Fibroblast of upper back skin (primary cell): ENCODE measurements at places on chromosomes 6 and 20.

DNA sequence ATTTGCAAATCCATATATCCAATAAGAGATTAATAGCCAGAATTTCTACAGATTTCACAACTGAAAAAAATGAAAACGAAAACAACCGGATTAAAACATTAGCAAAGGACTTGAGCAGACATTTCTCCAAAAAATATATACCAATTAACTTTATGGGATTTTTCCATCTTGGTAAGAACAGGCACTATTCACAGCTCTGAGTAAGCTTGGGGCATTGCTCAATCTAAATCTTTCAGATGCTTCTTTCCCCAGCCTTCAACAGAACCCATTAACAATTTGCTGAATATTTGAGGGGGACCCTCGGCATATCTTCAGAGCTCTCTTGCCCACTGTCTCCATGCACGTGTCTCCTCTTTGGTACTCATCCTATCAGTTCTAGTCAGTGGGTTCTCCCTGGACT lies 111.7 kb upstream of the CD93 start:
- no peak for DNase-seq

DNA sequence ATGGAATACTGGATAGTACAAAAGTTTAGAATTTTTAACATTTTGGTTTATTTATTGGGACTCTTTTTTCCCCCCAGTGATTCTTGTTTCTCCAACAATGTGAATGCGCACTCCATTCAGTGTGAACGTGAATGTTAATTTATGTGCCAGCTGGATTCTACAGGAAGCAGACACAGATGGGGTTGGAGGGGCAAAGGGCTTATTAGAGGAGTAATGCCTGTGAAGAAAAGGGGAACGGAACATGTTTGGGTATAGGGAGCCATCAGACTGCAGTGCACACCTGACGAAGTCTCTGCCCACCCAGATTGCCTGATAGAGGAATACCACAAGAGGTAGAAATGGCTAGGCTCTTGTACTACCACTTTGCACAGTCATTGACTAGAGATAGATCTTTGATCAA lies 48.2 kb downstream of the PTPRA start:
- no peak for DNase-seq

DNA sequence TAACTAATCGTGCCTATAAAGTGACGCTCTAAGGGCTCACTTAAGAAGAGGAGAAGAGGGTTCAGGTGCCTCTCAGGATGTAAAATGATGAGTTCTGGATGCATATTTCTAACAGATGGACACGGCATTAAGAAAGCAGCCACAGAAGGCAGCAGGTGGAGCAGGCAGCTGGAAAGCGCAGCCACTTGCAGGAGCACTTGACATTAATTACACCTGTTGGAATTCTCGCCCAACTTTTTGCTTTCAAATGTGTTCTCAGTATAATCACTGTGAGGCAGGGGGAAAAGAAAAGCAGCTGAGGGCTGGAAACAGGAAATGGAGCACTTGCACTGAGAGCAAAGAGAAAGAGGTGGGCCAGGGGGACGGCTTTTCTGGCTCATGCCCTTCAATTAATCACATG lies 164.2 kb downstream of the NKAIN2 start:
- DNase-seq = no peak

DNA sequence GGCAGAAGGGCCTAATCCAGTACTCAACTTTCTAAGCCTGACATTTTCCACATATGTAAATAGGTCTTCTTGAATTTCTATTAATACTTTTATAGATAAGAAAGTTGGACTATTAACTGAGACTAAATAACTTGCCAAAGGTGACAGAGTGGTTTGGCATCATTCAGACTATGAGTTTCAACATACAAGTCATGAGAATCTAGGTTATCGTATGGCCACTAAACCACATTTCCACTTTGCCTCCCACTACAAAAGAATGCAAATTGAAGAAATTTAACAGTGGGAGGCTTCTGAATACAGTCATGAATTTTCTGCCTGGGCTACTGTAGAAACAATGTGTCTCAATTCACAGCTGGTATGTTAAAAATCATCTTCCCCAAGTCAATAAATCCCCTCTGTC lies 531.0 kb upstream of the AGPAT4 start:
- DNase-seq = peak; percentile 31

- no peak for DNase-seq
Measured at GRCh38 chr20:38649275-38649891, 47.8 kb downstream of the ARHGAP40 start.

DNA sequence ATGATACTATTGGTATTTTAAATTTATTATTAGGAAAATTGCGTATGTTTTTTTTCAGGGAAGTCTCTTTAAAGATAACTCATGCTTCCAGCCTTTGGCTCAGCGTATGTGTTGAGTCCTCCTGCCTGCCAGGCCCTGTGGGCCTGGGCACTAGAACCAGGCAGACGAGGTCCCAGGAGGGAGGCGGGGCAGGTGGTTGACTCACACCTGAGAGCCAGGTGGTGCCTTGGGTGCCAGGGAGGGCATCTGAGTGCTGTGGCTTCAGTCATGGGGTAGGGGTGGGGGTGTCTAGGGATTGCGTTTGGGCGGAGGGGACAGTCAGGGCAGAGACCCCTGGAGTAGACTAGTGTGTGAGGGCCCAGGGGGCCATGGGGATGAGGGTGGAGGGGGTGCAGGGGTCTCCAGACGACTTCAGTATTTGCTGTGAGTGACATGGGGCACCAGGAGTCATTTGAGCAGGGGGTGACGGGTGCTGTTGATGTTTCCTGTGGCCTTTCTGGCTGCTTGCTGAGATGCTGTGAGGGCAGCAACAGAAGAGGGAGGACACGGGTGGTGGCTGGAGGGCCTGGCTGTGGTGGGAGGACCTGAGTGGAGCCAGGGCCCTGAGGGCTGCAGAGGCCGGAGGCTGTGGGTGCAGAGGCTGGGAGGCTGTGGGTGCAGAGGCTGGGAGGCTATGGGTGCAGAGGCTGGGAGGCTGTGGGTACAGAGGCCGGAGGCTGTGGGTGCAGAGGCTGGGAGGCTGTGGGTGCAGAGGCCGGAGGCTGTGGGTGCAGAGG lies 14.8 kb upstream of the ADRM1 start:
- DNase-seq = no peak

DNA sequence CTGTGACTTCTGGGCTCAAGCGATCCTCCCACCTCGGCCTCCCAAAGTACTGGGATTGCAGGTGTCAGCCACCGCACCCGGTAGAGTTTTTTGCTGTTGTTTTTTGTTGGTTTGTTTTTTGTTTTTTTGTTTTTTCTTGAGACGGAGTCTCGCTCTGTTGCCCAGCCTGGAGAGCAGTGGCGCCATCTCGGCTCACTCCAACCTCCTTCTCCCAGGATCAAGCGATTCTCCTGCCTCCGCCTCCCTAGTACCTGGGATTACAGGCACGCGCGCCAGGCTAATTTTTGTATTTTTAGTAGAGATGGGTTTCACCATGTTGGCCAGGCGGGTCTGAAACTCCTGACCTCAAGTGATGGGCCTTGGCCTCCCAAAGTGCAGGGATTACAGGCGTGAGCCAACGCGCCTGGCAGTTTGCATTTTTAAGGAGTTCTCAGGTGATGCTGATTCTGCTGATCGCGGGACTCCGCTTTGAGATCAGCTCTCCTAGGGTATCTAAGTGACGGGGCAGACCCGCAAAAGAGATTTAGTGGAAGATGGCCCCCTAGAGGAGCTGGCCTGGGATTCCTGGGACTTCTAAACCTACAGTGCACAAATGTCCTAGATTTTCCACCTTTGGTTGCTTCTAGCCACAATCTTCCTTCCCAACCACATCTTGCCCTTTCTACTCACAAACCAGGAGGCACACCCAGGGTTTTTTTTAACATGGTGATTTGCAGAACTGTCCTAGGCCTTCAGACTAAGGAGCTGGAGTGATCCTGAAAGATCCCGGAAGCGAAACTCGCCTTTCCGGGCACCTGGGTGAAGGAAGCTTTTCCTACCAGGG lies 45.2 kb downstream of the DPPA5 start:
- peak; percentile 17 for DNase-seq

- DNase-seq = no peak
Measured at GRCh38 chr20:45701873-45702272, at the start of gene WFDC13. Gene WFDC13 (plus strand): TSS chr20:45702038. CDS start chr20:45702124, 86 bp downstream.

- no peak for DNase-seq
Measured at GRCh38 chr6:51410453-51410852, 591.8 kb downstream of the TFAP2B start.

DNA sequence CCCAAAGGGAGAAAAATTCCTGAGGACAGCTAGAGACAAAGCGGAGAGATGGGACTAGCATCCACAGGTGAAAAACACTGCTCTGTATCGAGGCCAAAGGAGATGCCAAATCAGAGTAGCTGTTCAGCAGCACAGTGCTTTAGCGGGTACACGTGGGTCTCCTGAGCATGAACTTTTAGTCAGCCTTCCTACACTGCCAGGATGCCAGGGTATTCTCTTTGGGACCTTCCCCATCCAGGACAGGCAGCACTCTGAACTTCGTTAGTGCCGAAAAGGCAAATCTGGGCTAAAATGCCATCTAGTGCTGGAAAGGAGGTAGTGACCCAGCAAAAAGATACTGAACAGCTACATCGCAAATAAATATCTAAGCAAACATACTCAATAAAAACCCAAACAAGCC lies 64.9 kb downstream of the C6orf58 start:
- peak; percentile 32 for DNase-seq

DNA sequence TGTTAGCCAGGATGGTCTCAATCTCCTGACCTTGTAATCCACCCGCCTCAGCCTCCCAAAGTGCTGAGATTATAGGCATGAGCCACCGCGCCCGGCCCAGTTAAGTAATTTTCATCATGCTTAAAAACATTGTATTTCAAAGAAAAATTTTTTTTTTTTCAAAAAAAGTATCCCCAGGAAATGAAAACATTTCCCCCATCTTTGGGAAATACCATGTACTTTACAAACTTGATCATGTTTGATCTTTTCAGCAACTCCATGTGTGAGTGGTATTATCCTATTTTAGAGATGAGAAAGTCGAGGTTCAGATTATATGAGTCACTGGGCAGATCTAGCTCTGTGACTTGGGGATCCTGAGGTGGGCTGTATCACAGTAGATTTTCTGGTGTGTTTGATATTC lies 11.8 kb downstream of the CHMP4B start:
- DNase-seq = no peak

DNA sequence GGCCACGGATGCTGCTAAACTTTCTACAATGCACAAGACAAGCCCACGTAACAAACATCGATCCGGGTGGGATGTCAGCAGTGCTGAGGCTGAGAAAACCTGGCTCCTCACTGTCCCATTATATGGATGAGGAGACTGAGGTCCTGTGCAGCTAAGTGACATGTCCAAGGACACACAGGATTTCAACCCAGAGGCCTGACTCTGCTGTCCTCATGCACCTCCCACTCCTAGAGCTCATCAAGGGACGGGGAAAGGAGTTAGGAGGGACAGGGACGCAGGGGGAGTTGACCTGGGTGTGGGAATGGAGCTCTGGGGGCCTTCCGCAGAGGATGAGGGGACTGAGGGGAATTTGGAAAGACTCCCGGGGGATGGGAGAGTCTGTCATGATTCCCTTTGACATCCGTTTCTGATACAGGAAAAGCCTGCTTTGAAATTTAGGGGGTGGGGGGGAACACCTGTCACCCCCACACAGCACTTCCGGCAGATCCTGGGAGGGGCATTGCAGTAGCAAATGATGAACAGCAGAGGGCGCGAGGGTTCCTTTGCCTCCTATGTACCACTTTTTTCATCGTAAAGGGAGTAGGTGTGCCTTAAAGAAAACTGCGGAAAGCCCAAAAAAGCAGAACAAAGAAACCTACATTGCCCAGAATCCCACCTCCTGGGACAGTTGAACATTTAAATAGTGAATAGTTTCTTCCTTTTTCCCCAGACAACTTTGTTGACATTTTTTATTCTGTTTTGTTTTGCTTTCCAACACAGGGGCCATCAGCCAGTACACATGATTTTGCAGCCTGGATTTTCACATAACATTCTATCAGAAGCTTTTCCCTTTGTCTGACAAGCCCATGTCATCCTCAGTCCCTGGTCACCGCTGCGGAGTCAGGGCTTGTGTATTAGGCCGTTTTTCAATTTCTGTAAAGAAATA lies 48.6 kb downstream of the SLC2A10 start:
- peak; percentile 64 for DNase-seq

- no peak for DNase-seq
Measured at GRCh38 chr6:164022632-164023031, 608.1 kb downstream of the QKI start.

DNA sequence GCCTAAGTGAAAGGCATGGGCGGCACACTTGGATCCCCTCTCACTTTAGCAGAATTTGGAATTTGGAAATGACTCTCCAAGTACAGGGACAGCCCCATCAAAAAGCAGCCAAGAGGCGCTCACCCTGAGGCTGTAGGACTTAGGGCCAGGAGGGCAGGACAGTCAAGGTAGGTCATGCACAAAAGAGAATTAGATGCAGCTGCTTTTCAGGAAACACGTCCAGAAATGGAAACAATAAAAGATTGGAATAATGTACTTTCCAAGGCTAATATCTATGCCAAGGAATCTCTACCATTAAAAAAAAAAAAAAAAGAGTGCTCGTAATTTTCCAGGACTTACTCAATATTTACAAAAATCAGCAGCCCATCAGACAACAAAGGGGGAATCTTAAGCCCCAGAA lies 19.9 kb downstream of the PREP start:
- DNase-seq = no peak

GRCh38 chr6:150680510-150680909 lies 80.8 kb downstream of the PLEKHG1 start:
- DNase-seq = no peak

GRCh38 chr6:129672881-129673631 lies 36.9 kb downstream of the ARHGAP18 start:
- peak; percentile 81 for DNase-seq

DNA sequence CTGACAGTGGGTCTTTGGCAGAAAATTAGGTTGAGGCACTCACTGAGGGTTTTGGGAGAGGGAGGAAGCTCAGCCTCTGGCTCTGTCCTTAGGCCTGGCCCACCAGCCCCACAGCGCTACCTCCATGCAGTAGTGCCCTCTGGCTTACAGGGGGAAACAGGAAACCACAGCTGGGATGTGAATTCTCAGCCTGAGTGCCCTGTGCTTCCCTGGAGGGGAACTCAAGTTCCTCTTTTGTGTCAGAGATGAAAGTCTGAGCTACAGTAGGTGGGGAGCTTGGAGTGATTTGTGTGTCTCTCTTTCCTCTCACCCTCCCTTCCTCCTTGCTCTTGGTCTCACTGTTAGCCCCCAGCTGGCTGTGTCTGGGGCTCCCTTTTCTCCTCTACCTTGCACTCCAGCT lies 48.2 kb upstream of the BLCAP start:
- no peak for DNase-seq

- no peak for DNase-seq
Measured at GRCh38 chr6:5046430-5046829, 38.7 kb upstream of the PPP1R3G start.

DNA sequence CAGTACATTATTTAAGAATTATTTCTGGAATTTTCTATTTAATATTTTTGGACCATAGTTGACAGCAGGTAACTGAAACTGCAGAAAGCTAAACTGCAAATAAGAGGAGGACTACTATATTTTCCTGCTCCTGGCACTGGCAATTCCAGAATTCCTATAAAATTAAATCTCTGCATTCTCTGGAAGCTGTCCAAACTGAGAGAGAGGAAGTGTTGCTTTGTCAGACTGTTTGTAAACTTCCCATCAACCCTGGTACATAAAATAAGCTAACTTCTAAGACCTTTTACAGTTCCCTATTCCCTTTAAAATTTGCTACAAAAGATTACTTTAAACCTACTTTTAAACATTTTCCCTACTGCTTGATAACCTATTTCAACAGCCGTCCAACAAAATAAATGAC lies 196.1 kb upstream of the RUNX2 start:
- peak; percentile 56 for DNase-seq
